Stimulated activated CD8-positive, alpha-beta memory T cell treated with anti-CD3 and anti-CD28 coated beads, Interleukin-15, amount 100 ng/mL, for 24 hours (primary cell): ENCODE measurements at places on chromosomes 4 and X.

DNA sequence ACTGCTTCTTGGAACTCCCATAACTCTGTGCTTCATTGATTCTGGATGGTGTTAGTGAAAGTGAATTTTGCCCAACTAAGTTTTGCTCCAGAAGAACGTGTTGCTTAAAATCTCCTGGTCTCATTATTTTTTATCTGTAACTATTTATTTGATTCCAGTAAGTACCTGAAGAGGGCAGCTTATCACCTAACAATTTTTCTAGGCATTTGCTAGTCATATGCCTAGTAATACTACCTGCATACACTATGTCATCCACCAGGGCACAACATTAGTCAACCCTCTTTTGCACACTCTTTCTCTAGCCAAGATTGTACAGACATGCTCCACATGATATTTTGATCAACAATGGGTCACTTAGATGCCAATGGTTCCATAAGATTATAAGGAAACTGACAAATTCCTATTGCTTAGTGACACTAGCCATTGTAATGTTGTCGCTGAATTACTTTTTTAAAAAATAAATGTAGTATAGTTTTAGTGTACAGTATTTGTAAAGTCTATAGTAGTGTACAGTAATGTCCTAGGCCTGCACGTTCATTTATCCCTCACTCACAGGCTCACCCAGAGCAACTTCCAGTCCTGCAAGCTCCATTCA lies 499.9 kb upstream of the AADAT start:
- DNase-seq, result no peak

GRCh38 chr4:8637456-8637984 lies 45.0 kb downstream of the CPZ start:
- DNase-seq, result no peak

DNA sequence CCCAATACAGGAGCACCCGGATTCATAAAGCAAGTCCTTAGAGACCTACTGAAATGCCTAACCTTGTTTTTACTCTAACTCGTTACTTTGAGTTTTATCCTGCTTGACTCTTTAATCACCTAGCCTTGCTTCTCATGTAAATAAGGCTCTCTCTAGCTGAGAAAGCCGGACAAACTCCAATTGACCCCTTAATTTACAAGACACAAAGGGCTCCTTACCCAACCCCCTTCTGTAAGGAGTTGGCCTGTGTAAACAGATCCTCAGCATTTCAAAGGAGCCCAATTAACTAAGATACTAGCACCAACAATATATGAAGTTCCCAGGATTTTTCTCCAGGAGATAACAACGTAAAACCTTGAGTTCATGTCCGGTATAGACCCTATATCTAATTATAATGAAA lies 61.7 kb downstream of the CT47B1 start:
- no peak for DNase-seq

- no peak for DNase-seq
Observed at GRCh38 chr4:79044141-79044659, 105.0 kb upstream of the PAQR3 start.

GRCh38 chr4:123976285-123976684 lies 579.7 kb downstream of the SPRY1 start:
- DNase-seq, result no peak

DNA sequence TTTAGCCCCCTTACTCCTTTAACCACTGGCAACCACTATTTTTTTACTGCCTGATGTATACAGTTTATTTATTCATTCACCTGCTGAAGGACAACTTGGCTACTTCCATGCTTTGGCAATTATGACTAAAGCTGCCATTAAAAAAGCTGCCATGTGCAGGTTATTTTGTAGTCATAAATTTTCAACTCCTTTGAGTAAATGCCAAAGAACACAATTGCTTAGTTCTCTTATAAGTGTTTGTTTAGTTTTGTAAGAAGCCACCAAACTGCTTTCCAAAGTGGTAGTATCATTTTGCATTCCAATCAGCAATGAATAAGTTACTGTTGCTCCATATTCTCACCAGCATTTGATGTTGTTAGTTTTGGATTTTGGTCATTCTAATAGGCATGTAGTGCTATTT lies 1831.8 kb downstream of the PCDH7 start:
- no peak for DNase-seq
